Activated T-cell treated with anti-CD3 and anti-CD28 coated beads, Interleukin-2, amount 50 U/mL, for 48 hours (primary cell): ENCODE measurements at places on chromosomes 5 and 9.

DNA sequence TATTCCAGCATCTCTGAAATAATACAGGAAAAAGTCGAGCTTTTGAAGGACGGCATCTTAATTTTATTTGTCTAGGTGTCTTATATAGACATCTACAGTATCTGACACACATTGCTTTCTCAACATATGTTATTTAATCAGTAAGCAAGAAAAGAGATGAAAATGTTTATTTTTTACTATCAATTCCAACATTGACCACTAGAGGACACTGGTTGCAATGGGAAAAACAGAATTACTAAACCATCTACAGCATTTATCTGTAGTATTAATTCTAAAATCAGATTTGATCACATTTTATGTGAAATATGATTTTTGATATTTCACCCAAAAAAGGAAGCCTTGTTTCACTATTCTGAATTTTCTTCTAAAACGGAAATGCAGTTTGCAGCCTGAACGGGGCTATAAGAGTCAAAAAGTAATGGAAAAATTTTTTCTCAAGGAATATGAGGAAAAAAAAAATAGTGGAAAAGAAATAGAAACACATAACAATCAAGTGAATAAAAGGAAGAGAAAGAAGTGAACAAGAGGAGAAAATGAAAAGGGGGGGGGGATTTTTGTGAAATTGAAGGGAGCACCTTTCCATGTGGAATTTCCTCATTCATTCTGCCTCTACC lies 98.6 kb downstream of the OSTF1 start:
- DNase-seq, result no peak

GRCh38 chr9:108160706-108161355 lies 671.3 kb upstream of the KLF4 start:
- no peak for DNase-seq

DNA sequence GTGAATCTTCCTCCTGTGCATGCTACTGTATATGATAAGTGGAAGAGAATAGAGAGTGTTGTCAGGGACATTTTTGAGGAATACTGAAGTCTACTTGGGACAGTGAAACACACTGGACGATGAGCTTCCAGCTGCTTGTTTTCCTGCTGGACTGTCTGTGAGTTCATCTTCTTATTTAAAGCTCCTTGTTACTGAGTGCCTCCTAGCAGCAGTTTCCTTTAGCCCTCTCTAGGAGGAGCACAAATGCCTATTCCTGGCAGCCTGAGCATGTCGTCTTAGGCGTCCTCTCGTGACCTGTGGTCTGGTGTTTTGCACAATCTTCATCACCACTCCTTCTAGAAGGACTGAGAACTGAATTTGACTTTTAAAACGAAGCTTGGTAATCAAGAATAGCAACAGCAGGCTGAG lies 43.8 kb downstream of the ANKRD33B start:
- no peak for DNase-seq

- no peak for DNase-seq
These were observed 455.5 kb downstream of the ACTL7B start for GRCh38 chr9:108400297-108400696.

DNA sequence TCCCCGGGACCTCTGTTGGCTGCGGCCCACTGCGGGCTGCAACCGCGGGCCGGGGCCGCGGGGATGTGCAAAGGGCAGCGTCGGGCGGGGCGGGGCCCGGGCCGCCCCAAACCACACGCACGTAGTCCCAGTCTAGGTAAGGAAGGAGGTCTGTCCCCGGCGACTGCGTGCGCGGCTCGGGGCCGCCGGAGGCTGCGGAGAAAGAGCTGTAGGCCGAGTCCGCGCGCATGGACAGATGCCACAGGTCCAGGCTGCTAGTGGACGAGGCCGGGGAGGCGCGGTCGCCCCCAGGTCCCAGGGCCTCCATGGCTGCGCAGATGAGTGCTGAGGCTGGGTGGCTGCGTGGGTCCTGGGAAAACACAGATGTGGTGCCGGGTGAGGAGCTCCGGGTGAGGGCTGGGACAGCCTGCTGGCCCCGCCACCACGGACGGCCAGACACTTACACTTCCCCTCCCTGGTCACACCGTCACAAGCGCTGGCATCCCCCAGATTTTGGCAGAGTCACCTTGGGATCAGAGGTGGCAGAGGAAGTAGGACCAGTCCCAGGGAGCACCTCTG lies 4.5 kb downstream of the SHROOM1 start:
- no peak for DNase-seq

DNA sequence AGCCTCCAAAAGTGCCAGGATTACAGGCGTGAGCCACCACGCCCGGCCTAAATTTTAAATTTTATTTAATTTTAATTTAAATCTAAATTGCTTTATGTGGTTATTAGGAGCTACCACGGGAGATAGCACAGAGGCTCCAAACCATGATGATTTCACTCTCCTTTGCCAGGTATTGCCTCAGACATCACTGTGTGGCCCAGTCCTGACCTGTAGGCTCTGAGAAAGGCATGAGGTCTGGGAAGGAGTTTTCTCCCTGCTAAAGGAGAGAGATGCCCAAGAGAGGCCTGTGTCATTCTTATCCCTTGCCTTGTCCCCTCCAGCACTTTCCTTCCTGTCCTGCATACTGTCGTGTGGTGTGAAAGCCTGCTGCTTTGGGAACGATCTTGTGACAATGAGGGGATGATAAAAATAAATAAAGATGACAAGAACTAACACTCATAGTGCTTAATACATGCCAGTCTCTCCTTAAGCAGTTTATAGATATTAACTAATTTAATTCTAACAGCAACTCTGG lies 37.0 kb upstream of the BASP1 start:
- no peak for DNase-seq
